ENCODE measurements at places on chromosomes 3 and 15. TPM values are rescaled to one million over a fixed set of nuclear protein-coding genes. Genes with fewer than 3 reads are reported as not detected.

- DNase-seq: no peak
Measured at GRCh38 chr15:38819387-38819950, 254.9 kb upstream of the RASGRP1 start.

Gene CACNA2D2
- total RNA-seq: 0.17 TPM

- peak; percentile 58 for DNase-seq
Measured at GRCh38 chr15:88637841-88638625, 783 bp upstream of the ISG20 start.

- no peak for DNase-seq
Measured at GRCh38 chr3:194123726-194124125, 12.2 kb upstream of the HES1 start.

DNA sequence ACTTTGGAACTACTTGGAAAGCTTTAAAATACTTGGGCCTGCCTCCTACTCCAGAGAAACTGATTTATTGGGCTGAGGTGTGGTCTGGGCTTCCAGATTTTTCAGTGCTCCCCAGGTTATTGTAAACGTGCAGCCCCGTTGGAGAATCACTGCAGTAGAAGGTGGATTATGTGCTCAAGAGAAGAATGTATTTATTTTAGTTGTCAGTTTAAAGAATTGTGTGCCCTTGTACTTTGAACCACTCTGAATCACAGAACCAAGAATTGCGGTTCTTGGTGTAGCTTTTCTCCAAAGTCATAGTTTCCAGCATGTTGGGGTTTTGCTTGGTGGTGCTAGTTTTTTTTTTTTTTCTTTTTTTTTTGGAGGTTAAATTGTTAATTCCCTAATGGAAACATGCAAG lies 1.6 kb downstream of the TATDN2 start:
- DNase-seq: peak; percentile 40

Gene RBPMS2
- 0.05 TPM for total RNA-seq

Gene FGD5
- 0.30 TPM for total RNA-seq

- no peak for DNase-seq
Measured at GRCh38 chr15:90915808-90916440, 12.8 kb downstream of the MAN2A2 start.

GRCh38 chr3:46695177-46695961 lies 1.9 kb upstream of the ALS2CL start:
- peak; percentile 6 for DNase-seq

DNA sequence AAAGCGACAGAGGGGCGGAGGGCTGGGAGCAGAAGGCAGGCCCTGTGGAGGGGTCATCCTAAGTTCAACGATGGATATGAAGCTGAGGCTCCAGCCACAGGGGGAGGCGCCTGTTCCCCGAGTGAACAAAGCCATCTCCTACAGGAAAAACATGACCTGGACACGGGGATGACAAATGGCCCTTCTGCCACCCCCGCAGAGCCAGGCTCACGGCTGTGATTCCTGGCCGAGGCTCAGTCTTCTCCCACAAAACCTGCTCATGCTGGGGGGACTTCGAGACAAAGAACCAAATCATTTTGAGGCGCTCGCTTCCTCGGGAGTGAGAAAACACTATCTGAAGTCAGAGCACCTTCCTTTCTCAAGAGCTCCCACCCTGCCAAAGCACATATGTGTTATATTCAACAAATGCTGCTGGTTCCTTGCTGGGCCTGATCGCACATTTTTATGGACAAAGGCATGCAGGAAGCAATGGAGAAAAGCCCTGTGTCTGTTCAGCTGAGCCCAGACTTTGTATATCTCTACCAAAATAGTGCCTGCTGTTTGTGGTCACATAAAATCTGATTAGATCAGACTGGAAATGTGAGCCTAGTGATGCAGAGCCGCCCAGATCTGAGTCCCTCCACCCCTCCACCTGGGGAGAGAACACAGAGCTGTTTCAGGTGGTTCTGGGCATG lies 5.6 kb downstream of the RBP1 start:
- peak; percentile 67 for DNase-seq

DNA sequence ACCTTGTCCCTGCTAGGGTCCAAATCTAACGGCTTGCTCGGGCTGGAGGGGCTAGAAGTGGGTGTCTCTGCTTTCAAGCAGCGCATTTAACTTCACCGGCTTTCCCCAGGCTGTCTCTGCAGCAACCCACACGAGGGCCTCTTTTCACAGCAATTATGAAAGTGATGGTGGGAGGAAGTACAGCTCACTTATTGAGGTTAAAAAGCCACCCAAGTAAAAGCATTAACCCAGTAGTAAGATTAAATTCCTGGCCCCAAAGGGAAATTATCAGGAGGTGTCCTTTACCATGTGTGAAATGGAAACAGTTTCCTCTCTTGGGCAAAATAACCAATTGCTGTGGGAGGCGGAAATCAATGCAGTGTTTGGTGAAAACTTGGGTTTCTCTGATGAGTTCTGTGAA lies 41.1 kb downstream of the NGRN start:
- DNase-seq: no peak

Gene NPTN
- total RNA-seq: 262 TPM

- peak; percentile 16 for DNase-seq
Measured at GRCh38 chr3:119861681-119862080, 79.8 kb downstream of the NR1I2 start.

DNA sequence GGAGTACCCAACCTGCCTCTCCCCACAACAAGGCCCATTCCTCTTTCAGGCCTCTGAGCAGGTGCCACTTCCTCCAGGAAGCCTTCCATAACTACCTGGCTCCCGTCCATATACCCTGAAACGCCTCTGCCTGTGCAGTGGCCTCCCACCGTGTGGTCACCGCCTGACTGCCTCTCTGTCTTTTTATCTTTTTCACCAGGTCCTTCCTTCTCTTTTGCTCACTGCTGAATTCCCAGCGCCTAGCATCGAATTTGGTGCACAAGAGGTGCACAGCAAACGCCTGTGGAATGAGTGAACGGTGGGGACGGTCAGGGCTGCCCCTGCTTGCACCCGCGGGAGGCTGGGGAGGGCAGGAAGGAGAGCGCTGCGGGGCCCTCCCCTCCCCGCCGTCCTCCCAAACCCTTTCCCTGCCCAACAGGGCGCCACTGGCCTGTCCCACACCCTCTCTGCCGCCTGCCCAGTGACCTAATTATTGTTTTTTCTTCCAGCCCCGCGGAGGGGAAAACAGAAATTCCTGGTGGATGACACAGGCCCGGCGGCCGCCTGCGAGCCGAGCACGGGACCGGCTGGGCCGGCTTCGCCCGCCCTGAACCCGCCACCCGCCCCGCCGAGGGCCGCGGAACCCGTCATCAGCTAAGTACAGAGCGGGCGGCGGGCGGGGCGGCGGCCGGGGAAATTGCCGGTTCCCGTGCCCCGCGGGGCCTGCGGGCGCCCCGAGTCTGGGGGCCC lies 140.1 kb downstream of the SMAD6 start:
- DNase-seq: peak; percentile 84

Gene TNNC1
- 1.2 TPM for total RNA-seq

DNA sequence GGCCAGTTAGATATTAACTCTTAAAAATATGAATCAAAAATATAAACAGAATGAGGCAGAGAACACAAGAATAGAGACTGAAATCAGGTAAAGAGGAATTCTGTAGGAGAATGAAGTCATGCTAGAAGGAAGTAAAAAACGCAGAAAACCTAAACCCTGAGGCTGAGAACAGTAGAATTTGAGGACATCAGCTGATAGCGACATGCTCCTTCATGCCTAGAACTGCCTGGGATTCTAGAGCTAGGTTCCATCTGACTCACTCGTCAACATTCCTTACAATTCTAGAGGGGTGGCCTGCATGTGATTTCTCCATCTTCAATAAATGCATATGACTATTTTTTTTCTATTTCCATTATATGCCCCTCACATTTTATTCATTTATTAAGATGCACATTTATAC lies 343.0 kb downstream of the ROBO1 start:
- no peak for DNase-seq

DNA sequence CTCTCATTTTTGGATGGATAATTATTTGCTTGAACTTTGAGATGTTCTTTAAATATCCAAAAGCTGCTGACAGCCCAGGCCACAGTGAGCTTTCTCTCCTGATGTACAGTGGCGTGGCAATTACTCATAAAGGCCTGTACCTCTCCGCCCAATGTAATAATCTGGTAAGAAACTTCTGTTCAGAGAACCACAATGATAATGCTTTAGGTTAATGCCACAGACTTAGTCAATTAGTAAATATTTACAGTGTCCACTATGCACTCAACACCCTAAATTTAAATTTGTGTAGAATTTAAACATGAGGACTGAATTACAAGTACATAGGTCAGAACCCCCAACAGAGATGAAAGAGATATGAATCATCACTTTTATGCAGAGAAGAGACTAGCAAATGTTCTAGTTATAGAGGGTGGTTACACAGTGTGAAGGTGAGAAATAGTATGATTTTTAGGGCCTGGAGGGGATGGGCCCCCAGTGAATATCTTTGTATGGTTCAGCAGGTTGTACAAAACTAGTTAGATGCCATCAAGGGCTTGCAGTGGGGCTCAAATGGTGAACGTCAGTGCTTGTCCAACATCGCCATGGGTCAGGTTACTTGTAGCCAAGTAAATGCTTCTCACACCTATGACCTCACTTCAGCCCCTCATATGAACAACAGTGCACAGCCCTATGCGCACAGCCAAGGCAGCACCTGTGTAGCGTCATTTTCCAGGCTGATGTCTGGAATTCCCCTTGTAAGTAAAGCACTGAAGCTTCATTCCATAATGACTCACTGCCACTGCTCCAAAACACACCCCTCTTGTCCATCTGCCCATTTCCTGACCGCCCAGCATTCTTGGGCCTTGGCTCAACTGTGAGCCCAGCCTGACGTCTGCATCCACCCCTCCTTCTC lies 13.3 kb downstream of the ABHD2 start:
- DNase-seq: peak; percentile 99

DNA sequence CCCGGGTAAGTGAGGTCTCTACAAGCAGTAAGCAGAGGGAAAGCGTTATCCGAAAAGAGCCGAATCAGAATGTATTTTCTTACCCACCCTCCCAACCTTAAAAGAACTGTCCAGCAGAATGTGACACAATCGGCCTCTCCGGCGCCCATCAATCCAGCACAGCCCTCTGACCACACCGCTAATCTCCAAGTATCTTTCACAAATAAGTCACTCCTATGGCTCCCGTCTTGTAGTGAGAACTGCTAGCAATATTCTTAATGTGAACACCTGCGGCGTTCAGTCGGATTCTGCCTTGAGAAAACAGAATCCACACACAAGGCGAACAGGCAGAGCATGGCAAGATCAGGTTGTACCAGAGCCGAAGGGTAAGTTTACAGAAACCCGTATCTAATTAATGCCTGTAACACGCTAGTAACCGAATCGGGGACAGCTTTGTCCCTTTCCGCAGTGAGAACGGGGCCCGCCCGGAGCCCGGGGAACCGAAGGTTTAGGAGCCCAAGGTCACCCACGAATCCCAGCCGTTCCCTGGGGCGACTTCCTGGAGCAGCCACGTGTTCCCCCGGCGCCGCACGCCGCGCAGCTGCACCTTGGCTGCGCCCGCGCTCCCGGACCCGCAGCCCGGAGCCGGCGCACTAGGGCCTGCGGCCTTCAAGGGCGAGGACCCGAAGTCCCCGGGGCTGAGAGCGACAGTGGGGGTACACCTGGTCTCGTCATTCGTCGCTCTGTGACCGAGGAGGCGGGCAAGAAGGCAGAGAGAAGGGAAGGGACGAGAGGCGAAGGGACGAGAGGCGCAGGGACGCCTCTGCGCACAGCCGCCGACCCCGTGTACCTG lies 672 bp downstream of the TFRC start:
- DNase-seq: peak; percentile 33

Gene C3orf80
- not detected for total RNA-seq

Gene MOBP
- total RNA-seq: not detected

GRCh38 chr3:104951426-104951825 lies 415.3 kb upstream of the ALCAM start:
- DNase-seq: peak; percentile 46

Gene NDN
- 26.4 TPM for total RNA-seq

GRCh38 chr15:81304226-81304625 lies 19.7 kb downstream of the STARD5 start:
- DNase-seq: peak; percentile 37

GRCh38 chr3:16370872-16371740 lies 106.1 kb downstream of the OXNAD1 start:
- peak; percentile 17 for DNase-seq

DNA sequence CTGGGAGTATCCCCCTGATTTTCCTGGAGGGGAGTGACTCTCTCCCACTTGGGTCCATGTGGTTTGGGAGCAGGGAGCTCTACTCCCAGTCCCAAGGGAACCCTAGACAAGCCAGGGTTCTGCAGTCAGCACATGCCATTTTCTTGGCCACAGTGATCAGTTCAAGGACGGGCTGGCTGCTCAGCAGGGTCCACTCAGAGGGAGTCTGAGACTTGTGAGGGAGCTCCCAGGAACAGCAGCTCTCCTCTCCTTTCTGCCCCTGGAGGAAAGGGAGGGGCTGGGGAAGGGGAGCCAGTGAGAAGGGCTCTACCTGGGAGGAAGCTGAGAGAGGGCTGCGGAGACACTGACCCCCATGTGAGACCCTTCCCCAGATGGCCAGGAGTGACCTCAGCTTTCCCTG lies 29.1 kb upstream of the LMCD1 start:
- no peak for DNase-seq

Gene ADAMTSL3
- 20.7 TPM for total RNA-seq

DNA sequence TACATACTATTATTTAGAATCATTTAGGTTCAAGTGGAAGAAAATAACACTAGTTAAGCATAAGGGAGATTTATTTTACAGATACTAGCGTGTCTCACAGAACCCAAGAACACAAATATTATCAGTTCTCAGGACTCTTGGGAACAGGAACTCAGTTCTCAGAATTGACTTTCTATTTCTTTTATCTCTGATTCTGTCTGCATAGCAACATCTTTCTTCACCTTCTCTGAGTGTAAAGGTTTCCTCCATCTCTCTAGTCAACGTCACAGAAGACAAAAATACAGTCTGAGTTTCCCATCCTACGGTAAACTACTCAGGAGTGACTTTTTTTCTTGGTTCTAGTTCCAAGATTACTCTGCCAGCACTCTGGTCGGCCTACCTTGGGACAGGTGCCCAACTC lies 220.0 kb downstream of the SV2B start:
- no peak for DNase-seq

DNA sequence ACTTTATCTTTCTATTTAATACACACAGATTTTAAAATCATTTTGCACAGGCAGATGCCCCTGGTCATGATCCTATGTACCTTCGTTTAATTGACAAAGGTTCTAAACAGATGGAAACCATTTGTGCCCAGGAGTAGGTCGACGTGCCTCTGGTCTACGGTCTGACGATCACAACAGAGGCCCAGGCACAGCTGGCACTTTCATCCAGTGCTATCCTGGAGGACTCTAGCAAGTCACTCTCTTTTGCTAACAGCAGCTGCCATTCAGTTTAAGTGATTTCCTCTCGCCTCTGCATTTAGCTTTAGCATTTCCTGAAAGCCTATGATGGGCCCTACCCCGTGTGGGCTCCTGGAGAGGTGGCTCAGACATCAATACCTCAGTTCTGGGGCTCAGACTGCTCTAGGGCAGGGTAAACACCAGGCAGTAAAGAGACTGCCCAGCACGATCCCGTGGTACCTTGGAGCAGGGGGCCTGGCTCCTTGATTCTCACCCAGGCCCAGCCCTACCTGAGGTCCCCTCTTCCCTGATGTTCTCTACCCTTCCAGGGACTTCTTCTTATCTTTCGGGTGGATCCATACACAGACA lies 83.2 kb upstream of the SNRPA1 start:
- no peak for DNase-seq

GRCh38 chr15:98547741-98548138 lies 100.6 kb upstream of the IGF1R start:
- no peak for DNase-seq

All from renal cortical epithelial cell (primary cell).